ENCODE measurements at places on chromosomes 6 and 20.

DNA sequence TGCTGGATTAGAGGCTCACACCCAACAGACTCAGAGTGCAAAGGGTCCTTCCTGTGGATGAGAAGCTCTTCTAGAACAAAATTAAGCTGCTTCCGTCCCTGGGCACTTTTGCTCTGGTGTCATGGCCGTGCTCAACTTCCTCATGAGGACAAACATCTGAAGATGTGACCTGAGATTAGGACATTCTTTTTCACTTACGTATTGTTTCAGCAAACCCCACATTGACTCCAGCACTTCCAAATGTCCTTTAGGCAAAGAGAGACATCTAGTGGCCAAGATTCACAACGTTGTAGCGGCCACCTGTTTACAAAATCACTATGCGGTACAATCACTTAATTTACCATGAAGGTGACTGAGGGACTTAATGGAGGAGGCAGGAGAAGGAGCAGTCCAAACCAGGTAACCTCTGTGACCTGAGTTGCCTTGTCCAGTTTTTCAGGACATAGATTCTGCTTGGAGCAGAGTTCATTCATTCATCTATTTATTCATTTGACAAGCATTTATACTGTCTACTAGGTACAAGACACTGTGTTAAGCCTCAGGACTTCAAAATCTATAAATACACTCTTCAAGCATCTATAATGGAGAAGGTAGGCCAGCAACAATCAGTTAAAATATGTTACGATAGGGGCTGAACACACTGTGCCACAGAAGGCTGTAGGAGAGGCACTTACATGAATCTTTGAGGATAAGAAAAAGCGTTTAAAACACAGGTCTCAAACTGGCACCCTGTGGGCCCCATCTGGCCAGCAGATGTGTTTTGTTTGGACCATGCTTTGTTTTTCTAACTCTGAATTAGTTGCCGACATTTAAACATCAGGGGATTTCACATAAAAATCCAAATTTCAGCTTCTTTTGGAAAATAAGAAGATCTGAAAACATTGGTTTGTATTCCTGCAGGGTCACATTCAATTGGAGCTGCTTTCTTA, 5.6 kb upstream of the ADGRF1 start:
- no peak for DNase-seq

GRCh38 chr6:48183811-48184605, 73.0 kb upstream of the PTCHD4 start:
- no peak for DNase-seq

DNA sequence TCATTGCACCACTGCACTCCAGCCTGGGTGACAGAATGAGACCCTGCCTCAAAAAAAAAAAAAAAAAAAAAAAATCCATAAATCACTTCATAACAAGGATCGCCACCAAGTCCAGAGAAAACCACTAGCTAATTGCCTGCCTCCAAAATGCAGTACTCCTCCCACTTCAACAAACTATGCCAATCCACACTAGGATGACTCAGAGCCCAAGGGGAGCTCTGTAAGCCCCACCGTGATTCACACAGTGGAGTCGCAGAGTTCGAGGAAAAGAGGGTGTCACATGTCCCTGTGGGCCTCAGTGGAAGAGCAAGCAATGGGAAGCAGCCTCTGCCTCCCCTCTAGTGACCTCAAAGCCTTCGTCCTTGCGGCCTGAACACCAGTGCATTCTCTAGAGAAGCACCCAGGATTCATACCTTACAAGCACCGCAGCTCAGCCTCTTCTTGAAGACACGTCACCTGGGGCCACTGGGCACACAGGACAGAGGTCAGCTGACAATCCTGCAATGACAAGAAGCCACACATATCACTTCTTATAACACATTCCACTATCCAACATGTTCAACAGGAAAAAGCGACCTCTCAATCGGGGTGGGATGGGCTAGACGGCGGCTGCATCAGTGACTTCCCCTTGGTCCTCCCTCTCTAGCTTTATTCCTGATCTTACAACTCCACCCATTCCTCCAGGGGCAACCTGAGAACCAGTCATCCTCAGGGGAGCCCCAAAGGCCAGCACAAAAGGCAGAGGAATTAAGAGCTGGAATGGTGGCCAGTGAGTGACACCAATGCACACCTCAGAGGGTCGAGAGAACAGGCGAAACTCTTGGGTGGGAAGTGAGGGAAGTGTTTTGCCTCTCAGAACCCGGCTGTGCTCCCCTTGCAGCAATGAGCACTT, 8.9 kb downstream of the SNHG17 start:
- DNase-seq, result no peak

- no peak for DNase-seq
Observed at GRCh38 chr6:18545726-18546125, 158.6 kb downstream of the RNF144B start.

- no peak for DNase-seq
Observed at GRCh38 chr6:28696167-28696566, 170.5 kb downstream of the GPX5 start.

Data from stimulated activated CD4-positive, alpha-beta T cell treated with anti-CD3 and anti-CD28 coated beads, TNF-alpha, amount 100 ng/mL, for 48 hours (primary cell).